ENCODE measurements at places on chromosomes 5 and 9.

GRCh38 chr9:17556935-17557334, 21.9 kb upstream of the SH3GL2 start:
- no peak for DNase-seq

DNA sequence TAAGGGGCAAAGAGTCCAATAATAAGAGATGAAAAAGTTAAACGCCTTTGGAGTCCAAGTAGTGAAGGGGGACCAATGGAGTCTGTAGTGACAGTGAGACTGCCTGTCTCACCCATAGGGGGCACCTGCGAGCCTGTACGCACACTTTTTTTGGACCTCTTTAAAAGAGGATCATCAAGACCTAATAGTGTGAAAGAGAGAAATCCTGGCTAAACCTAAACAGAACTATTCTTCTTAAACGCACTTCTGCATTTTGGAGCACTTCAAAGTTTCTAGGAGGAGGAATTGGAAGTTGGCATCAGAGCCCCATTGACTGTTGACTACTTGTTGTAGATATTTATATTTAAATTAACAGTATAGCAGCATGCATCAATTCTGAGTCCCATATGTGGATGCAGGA, 636.1 kb upstream of the KLF4 start:
- DNase-seq, result no peak

DNA sequence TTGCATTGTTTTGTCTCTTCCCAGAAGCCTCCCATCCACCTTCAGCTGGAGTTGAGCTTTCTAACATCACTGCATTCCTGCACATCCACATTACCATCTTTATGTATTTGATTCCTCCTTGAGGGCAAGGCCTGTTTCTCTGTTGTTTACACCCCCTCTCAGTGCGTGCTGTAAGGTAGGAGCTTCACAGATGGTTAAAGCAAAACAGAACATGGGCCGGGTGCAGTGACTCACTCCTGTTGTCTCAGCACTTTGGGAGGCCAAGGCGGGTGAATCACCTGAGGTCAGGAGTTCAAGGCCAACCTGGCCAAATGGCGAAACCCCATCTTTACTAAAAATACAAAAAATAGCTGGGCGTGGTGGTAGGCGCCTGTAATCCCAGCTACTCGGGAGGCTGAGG, 110.9 kb downstream of the KCNIP1 start:
- DNase-seq, result no peak

- DNase-seq, result no peak
These were observed 55.3 kb upstream of the RNU6ATAC start for GRCh38 chr9:134219646-134220060.

DNA sequence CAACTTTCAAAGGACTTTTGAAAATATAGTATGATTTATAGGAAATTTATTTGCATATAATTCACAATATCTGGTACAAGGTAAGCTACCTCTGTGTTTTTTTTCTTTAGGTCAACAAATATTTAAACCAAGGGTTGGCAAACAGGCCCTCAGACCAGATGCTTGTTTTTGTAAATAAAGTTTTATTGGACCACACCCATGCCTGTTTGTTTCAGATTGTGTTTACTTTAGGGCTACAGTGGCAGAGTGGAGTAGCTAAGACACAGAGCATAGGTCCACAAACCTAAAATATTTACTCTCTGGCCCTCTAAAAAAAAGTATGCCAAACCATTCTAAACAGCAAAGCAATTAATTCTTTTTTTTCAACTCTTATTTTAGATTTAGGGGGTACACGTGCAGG, 119.7 kb upstream of the CCDC152 start:
- no peak for DNase-seq

GRCh38 chr5:50575740-50576139, 90.7 kb upstream of the PARP8 start:
- no peak for DNase-seq
